ENCODE measurements at places on chromosomes 13 and 19.

- no peak for DNase-seq
These were observed 37.7 kb downstream of the DLEU7 start for GRCh38 chr13:50805805-50806204.

- no peak for DNase-seq
These were observed 109.8 kb downstream of the POSTN start for GRCh38 chr13:37488726-37489125.

- no peak for DNase-seq
These were observed 1015.7 kb downstream of the EFNB2 start for GRCh38 chr13:105519771-105520170.

GRCh38 chr13:114064450-114065140 lies 67.8 kb downstream of the RASA3 start:
- DNase-seq: no peak

GRCh38 chr19:35601971-35602370 lies 10.6 kb upstream of the HAUS5 start:
- no peak for DNase-seq

GRCh38 chr13:34762312-34762711 lies 179.8 kb upstream of the NBEA start:
- no peak for DNase-seq

GRCh38 chr19:39479916-39480315 lies 722 bp upstream of the TIMM50 start:
- no peak for DNase-seq

DNA sequence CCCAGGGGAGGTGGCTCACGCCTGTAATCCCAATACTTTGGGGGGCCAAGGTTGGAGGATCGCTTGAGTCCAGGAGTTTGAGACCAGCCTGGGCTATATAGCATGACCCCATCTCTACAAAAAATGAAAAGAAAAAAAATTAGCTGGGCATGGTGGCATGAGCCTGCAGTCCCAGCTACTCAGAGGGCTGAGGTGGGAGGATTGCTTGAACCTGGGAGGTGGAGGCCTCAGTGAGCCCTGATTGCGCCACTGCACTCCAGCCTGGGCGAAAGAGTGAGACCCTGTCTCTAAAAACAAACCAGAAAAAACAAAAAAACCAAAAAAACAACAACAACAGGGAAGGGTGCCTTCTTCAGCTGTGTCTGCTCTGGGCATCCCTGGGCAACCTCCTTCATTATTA lies 499 bp upstream of the MYO1F start:
- DNase-seq: no peak

DNA sequence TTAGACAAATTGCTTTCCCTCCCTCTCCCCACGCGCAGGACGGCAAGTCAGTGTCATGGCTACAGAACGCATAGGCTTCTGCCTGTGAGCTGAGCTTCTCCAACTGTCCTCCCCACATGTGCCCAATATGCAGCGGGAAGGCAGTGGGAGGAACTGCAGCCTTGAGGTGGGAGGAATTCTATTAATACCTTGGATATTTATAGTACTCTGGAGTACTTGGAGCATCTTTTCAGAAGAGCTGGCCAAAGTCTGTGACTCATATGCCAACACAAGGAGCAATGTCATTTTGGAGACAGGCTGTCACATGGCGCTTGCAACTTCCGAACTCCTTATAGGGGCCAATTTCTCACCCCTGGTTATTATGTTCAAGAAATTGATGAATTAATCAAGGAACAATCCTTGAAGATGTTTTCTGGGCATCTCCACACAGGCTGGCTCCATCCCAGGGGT lies 245.0 kb upstream of the SERP2 start:
- peak; percentile 43 for DNase-seq

DNA sequence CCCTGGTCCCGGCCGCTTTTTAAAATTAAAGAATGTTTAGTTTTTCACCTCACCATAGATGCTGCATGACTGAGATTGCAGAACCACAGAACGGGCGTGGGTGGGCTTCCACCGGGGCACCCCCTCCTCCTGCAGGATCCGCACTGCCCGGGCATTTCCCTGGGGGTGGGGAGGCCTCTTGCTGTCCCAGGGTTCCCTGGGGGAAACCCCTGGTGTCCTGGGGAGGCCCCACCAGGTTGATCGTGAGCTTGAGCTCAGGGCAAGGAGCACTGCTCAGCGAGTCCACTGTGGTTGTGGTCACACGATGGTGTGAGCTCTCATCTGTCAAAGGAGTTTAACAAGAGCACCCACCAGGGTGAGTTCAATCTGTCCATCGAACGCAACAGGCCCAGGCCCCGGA lies 11.4 kb upstream of the TCF3 start:
- no peak for DNase-seq

- DNase-seq: no peak
These were observed 145.9 kb upstream of the UBL3 start for GRCh38 chr13:29996316-29996715.

DNA sequence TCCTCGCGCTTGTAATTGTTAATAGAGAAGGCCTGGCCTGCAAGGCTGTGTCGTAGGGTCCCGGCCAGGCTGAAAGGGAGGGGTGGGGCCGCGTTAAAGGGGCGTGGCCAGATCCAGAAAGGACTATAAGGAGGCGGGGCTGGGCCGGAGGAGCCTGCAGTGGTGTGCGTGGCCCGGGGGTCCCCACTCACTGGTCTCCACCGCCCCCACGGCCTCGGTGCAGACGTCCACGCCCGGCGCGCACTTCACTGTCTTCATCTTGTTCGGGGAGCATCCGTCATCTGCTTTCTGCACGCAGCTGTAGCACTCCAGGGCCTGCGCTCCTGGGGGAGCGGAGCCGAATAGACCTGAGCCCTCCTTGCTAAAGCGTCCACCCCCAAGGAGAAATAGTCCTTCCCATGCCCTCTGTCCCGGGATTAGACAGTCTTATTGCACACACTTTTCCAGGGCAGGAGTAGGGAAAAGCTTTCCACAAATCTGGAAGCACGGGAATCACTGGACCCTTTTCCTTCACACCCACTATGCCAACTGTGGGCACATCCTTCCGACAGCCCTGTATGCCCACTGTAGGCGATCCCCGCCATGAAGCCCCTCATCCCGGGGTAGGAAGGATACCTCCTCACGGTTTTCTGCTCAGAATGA lies 1.2 kb downstream of the LYPD3 start:
- DNase-seq: no peak

- DNase-seq: no peak
These were observed 903.1 kb downstream of the SLITRK6 start for GRCh38 chr13:84896128-84896527.

- no peak for DNase-seq
These were observed 353.6 kb downstream of the FGF9 start for GRCh38 chr13:22024381-22024994.

DNA sequence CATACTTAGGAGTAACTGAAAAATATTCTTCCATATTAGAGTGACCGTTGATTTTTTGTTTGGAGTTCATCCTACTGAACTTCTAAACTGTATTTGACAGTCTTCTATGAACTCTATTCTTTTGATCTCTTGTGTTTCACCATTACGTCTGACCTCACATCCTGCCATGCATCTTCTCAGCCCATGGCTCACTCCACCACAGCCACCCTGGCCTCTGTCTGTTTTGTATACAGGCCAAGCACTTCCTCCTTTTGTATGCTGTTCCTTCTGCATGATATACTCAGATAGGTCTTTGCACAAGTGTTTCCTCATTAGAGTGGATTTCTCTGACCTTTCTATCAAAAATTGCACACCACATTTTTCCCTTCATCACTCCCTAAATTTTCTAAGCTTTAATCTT lies 119.9 kb downstream of the MAB21L1 start:
- DNase-seq: no peak

- no peak for DNase-seq
These were observed 6.0 kb upstream of the CCDC97 start for GRCh38 chr19:41303954-41304353.
